Femur (tissue), 1 donor: ENCODE measurements at places on chromosomes 12 and 14.
A peak's percentile ranks its signal among the peaks of the same experiment; 100 is the strongest.

- no peak for DNase-seq
Measured at GRCh38 chr12:11773889-11774677, 124.6 kb downstream of the ETV6 start.

DNA sequence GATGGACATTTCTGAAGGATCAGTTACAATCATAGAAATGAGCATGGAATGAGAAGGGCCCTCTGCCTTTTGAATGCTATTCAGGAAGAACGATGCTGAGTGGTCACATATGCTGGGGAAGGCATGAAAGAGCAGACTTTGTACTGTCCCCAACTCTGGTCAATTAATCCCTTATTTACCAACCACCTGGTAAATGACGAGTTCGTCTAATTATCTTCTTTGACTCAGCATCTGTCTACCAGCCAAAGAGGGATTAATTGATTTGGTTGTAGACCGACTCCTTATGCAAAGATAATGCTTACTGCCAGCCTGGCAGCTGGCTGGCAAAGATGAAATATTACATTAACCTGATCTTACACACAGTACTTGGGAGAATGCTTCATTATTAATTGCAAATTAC lies 152.2 kb downstream of the CHST11 start:
- no peak for DNase-seq

DNA sequence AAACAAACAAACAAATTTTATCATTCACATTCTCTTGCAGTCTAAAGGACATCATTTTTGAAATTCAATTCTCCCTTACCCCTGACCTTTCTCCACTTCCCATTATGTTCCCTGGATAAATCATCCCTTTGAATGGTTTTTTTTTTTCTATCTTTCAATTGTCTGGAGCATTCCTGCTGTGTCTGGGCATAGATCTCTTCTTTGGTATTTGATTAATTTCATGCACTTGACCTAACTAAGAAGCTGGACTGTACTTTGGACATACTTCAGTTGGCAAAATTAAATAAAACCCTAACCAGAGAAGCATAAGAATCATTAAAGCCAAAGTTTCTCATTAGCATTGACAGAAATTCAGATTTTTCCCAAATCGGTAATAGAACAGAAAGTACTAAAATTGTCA lies 163.6 kb upstream of the BMP4 start:
- no peak for DNase-seq

GRCh38 chr12:75666126-75666938 lies 154.9 kb upstream of the KRR1 start:
- DNase-seq = no peak

- peak; percentile 37 for DNase-seq
Measured at GRCh38 chr14:63454863-63455622, 88.1 kb downstream of the PPP2R5E start.
